ENCODE measurements at places on chromosomes 12 and 14.

GRCh38 chr12:100077367-100077766 is 65.3 kb downstream of the BLTP3B start:
- no peak for DNase-seq

DNA sequence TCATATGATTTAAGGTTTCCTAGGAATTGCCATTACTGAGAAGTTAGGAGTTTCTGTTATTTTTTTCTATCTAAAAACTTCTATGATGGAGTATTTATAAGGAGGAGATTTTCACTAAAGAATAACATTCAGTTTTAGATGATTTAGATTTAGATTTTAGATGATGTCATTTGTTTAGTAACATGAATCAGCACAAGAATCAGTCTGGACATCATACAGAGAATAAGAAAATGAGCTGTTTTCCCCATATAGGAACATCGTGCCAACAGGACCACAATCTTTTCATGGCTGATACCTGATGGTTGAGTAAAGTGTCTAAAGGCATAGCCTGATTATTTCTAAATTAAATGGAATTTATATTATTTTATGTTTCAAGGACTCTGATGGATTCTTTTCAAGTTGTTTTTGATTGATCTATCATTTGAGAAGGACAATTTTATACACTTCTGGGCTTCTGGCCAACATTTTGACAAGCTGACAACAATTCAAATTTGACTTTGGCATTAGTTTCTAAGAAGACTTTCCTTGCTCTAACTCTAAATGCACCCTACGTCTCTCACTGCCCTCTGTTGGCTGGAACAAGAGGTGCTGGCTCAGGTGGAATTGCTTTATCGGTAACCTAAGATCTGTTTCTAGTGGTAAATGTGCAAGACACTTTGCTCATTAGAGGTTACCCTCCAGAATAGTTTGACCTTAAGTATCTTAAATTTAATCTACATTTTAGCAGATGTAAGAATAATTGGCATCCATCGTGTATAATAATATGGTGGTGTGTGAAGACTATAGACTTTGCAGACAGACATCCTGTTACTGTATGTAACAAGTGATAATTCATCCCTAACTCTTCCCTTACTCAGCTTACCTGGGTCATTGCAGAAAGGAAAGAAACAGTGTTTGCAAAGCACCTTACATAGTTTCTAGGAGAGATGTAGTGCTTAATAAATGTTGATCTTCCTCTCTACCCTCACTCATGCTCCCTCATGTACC is 42.8 kb upstream of the CPSF6 start:
- DNase-seq: peak; percentile 5

GRCh38 chr12:115423546-115423987 is 739.6 kb upstream of the TBX3 start:
- no peak for DNase-seq

GRCh38 chr12:57861967-57862366 is 15.4 kb upstream of the CTDSP2 start:
- no peak for DNase-seq

GRCh38 chr14:74667758-74668157 is 45.1 kb downstream of the AREL1 start:
- DNase-seq: no peak

DNA sequence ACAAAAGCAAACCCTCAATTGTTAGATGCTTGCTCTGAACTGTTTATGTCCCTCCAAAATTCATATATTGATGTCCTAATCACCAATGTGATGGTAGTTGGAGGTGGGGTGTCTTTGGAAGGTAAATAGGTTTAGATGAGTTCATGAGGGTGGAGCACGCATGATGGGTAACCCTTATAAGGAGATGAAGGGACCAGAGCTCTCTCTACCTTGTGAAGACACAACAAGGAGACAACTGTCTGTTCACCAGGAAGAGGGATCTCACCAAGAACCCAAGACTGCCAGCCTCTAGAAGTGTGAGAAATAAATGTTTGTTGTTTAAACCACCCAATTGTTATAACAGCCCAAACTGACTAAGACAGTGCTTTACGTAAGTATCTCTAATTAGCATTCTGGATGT is 27.0 kb downstream of the DHRS2 start:
- no peak for DNase-seq

- no peak for DNase-seq
These were observed 201.2 kb upstream of the PRICKLE1 start for GRCh38 chr12:42790761-42791151.

DNA sequence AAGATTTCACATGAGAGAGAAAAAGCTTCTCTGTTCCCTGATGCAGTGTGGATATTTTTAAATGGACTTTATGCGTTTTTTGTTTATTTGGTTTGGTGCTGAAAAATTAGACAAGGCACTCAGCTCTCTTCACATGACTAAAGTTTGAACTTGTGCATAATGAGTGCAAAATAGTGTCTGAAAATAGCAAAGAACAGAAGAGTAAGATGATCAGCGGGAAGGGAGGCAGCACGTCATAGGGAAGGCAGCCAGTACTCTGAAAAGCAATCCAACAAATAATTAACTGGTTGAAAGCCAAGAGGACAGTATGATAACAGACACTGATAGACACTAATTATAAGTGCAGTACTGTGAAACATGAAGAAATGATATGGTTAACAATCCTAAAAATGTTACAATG is 46.6 kb upstream of the CDKN3 start:
- DNase-seq: no peak

GRCh38 chr12:64385468-64385867 is 5.1 kb downstream of the C12orf56 start:
- DNase-seq: no peak

DNA sequence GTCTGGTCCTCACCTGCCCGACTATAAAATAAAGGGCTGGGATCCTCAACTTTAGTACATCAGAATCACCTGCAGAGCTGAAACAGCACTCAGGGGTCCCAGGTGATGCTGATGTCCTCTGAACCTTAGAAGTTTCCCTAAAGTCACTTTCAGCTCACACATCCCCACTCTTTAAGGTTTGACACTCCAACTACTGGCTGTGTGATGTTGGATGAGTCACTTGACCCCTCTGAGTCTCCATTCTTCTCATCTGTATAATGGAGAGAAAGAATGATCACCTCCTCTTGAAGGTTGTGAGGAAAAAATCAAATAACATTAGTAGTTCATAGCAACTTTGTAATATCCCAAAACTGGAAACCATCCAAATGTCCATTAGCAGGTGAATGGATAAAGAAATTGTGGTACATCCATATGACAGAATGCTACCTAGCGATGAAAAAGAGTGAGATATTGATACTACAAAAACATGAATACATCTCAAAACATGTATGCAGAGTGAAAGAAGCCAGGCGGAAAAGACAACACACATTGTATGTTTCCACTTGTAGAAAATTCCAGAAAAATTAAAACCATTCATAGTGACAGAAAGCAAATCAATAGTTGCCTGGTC is 13.3 kb downstream of the TMEM119 start:
- no peak for DNase-seq

DNA sequence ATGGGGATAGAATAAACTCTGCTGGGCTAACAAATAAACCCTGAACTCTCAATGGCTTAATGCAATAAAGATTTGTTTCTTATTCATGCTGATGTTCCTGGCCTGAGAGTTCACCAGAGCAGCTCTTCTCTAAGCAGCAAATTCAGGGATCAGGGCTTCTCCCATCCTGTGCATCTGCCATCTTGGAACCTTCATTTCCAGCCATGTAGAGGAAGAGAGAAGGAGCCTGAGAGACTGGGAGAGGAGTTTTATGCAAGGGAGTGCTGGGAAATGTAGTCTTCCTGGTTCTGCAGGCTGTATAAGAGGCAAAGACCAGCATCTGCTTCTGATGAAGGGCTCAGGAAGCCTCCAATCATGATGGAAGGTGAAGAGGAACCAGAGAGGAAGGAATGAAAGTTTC is 20.6 kb upstream of the APOLD1 start:
- no peak for DNase-seq

- DNase-seq: no peak
These were observed 137.2 kb upstream of the E2F7 start for GRCh38 chr12:77202457-77203060.

DNA sequence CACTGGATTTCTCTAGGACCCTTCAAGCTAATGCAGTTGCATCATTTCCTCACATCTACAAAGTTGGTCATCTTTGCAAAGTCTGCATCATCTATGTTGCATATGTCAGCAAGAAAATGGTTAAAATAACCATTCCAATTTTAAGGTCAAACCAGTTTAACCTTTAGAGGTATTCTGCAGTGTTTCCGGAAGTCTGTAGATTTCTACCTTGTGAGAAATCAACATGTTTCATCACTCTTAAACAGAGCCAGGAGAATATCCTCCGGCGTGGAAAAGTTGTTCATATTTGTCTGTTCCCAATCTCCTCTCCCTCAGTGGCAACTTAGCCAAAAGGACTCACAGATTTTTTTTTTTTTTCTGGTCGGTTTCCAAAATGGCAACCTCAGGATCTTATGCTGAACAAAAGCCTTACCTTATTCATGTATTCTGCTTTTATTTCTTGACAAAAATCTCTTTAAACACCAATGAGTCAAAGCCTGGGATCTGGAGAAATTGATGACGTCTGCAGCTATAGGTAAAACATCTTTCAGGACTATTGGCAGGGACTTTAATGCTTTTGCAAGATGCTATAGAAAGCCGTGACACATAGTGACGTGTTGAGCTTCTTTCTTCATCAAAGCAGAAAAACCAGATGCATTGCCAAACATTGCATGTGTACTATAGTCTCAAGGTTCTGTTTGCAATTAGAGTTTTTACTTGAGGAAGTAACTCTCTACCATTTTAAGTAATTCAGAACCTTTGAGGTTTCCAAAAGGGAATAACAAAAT is 16.0 kb upstream of the CDK17 start:
- DNase-seq: no peak

GRCh38 chr12:12488823-12489550 is 73.7 kb downstream of the DUSP16 start:
- DNase-seq: no peak

- no peak for DNase-seq
These were observed 24.4 kb downstream of the CD9 start for GRCh38 chr12:6224550-6224949.

All from GM12864 (cell line).